ENCODE measurements at places on chromosomes 16 and 17.

DNA sequence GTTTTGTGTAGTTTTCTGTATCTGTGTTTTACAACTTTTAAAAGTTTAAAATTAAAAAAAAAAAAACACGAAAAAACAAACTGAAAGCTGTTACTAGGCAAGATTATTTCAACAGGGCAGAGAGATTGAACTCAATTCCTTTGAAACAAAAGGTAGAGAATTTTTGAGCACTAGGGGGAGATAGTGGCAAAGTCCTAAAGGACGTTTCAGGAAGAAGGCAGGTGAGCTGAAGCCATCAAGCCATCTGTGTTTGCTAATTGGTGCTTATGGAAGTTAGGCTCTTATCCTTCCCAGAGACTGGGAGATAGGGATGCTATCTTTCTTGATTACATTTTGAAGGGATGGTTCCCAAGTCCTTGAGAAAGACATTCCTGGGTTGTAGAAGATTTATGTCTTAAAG lies 70.6 kb upstream of the CLEC3A start:
- H3K36me3 ChIP-seq, result no peaks in the 10 kb centered on the region

DNA sequence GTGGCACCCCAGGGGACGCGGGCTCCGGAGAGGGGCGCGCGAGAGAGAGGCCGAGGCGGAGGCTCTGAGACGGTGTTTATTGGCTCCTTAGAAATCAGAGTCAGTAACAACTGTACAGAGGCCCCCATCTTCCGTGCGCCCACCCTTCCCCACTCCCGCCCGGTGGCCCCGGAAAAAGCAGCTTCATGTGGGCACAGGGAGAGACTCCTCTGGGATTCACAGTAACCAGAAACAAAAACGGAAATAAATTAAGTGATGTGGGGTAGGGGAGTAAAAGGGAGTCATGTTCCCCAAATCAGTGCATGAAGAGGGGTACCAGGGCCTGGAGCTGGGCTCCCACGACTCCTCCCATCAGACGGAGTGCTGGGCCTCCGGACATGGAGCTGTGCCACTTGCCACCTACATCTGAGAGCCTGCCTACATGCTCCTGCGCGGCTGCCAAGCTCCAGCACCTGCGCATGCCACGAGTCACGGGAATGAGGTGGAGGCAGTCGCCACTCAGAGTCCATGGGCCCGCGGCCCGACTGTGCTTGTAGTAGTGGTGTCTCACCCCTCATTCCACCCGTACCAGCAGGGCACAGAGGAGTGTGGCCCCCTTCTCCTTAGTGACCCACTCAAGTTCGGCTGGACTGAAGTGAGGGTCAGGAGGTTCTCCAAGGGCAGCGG lies 543 bp upstream of the GPS2 start:
- no peaks in the 10 kb centered on the region for H3K27me3 ChIP-seq
- H3K4me1 ChIP-seq, result peaks cover 33% of the 10 kb centered on the region
- H3K27ac ChIP-seq, result peak overlapping the region; percentile 60
- H3K4me3 ChIP-seq, result peak overlapping the region; percentile 82

- no peak overlapping the region for H3K4me3 ChIP-seq
- DNase-seq, result no peak
- H3K4me1 ChIP-seq, result peaks cover 17% of the 10 kb centered on the region
Observed at GRCh38 chr16:66681676-66682075, 14.9 kb downstream of the CMTM4 start.

GRCh38 chr17:6528557-6528956 lies 27.8 kb downstream of the PITPNM3 start:
- DNase-seq, result no peak
- no peaks in the 10 kb centered on the region for H3K27me3 ChIP-seq
- peaks cover 10% of the 10 kb centered on the region for H3K4me1 ChIP-seq
- no peaks in the 10 kb centered on the region for H3K36me3 ChIP-seq
- no peak overlapping the region for H3K4me3 ChIP-seq

- no peak for DNase-seq
- no peak overlapping the region for H3K27ac ChIP-seq
- peaks cover 28% of the 10 kb centered on the region for H3K4me1 ChIP-seq
Observed at GRCh38 chr16:89723279-89724250, 2.2 kb downstream of the ZNF276 start.

DNA sequence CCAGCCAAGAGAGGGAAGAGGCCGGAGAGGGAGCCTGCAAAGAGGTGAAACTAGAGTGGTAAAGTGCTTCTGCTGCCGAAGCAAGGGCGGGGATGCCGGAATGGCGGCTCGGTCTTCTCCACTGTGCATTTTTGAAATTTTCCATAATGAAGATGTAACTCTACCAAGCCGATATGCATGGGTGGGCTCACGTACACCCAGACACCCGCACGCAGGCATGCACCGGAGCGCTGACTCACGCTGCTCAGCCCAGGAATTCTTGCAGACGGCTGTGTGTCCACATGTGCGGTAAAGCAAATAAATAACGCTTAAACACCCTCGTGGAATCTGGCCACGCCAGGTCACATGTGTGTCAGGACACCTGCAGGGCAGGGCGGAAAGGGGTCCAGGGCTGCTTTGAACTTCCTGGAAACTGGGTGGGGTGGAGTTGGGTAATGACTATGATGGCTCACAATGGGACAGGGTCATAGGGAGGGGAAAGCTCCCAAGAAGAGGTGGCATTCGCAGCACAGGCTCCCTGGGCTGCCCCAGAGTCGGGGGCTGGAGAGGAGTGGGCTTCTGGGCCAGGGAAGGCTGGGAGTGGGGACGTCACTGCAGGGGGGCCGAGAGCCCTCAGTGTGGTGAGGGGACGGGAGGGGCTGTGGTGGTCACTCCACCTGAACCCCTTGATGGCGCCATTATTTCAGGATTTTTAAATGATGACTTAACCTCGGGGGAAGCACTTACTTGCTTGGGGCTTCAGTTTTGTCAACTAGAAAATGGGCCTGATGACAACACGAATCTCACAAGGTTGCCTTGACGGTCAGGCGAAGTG lies 265.5 kb downstream of the PARN start:
- H3K4me1 ChIP-seq, result peaks cover 57% of the 10 kb centered on the region
- no peaks in the 10 kb centered on the region for H3K36me3 ChIP-seq
- H3K4me3 ChIP-seq, result peak overlapping the region; percentile 61
- H3K27me3 ChIP-seq, result no peaks in the 10 kb centered on the region

DNA sequence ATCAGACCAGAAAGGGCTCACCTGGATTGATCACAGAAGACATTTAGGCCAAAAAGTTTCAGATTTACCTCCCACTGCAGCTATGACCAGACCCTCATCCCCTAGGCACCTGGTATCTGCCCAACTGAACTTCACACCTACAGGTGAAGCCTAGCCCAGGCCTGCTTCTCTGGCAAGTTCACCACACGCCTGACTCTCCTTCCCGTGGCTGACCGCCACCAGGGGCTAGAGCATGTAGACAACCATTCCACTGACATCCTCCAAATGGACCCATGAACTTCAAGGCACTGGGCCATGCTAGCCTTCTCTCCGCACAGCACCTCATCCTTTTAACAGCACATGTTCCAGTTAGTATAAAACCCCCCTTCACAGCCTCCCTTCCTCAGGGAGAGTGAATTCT lies 18.8 kb downstream of the ZCCHC14 start:
- peaks cover 79% of the 10 kb centered on the region for H3K4me1 ChIP-seq
- no peak for DNase-seq
- peaks cover 5% of the 10 kb centered on the region for H3K36me3 ChIP-seq

DNA sequence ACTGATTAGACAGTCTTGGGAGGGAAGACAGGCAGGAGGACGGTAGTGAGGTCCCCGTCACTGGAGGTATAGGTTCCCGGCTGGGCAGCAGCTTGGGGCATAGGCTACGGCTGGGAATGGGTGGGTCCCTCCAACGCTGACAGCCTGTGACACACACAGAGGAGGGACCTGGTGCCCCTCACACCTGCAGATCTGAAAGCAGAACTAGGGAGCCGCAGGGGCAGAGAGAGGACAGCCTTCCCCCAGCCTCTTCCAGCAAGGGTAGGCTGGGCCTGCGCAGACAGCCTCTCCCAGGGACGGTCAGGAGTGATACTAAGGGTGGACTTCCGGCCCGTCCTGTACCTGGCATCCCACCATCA lies 2.0 kb downstream of the P2RX1 start:
- no peak for DNase-seq
- H3K4me1 ChIP-seq, result peaks cover 32% of the 10 kb centered on the region
- H3K36me3 ChIP-seq, result no peaks in the 10 kb centered on the region
- H3K27ac ChIP-seq, result no peak overlapping the region

DNA sequence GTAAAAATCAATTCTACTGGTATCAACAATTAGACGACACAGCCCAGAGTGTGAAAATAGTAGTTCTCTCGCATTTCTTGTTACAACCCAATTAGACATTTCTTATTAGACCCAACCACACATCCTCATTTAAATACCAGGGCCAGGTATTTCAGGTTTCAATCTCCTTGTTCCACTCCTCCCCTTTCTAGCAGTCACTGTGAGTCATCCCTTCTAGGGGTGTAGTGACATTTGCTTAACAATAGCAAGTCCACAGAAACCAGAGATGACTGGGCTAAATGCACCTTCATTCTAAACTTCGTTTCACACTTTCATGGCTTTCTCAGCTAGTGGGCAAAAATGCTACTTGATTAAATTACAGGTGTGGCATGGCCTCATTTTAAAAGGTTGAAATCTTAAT lies 116.9 kb upstream of the CACNG3 start:
- H3K27me3 ChIP-seq, result peaks cover 7% of the 10 kb centered on the region
- H3K36me3 ChIP-seq, result no peaks in the 10 kb centered on the region
- DNase-seq, result no peak
- H3K27ac ChIP-seq, result no peak overlapping the region

- no peak for DNase-seq
- H3K4me1 ChIP-seq, result peaks cover 46% of the 10 kb centered on the region
- no peak overlapping the region for H3K27ac ChIP-seq
Observed at GRCh38 chr17:49993423-49994060, 1.5 kb downstream of the DLX3 start.

DNA sequence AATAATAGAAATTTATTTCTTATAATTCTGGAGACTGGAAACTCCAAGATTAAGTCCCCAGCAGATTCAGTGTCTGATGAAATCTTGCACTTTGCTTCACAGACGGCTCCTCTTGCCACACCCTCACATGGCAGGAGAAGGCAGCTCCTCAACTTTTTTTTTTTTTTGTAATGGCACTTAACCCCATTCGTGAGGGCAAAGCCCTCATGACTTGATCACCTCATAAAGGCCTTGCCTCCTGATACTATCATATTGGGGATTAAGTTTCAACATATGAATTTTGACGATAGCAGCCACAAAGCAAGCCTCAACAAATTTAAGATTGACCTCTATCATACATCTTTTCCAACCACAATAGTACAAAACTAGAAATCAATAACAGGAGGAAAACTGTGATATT lies 42.3 kb upstream of the CDYL2 start:
- H3K27ac ChIP-seq, result no peak overlapping the region
- DNase-seq, result no peak
- H3K27me3 ChIP-seq, result no peaks in the 10 kb centered on the region
- no peak overlapping the region for H3K4me3 ChIP-seq
- no peaks in the 10 kb centered on the region for H3K36me3 ChIP-seq
- peaks cover 8% of the 10 kb centered on the region for H3K4me1 ChIP-seq

DNA sequence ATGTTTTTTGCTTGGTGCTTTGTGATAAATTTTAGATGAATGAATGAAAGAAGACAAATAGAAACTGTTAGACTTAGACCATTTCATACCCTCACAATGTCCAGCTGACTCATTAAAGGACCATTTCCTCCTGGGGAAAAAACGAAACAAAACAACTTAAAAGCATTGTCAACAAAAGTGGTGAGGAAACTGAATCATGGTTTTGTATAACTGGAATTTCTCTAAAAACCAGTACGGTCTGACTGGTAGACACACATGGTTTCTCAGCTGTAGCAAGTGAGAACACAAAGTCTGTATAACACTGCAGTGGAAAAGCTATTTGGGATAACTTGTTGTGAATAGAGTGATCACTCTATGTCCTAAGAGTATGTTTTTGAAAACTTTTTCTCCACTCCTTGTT lies 5.3 kb upstream of the DDX52 start:
- H3K27ac ChIP-seq, result no peak overlapping the region
- no peak overlapping the region for H3K4me3 ChIP-seq
- H3K4me1 ChIP-seq, result peaks cover 47% of the 10 kb centered on the region
- H3K36me3 ChIP-seq, result no peaks in the 10 kb centered on the region

- H3K4me3 ChIP-seq, result no peak overlapping the region
- peak; percentile 84 for DNase-seq
- H3K27ac ChIP-seq, result no peak overlapping the region
Observed at GRCh38 chr17:44331249-44331760, 6.7 kb upstream of the SLC25A39 start.

GRCh38 chr17:34616148-34616547 lies 36.8 kb downstream of the TMEM132E start:
- no peaks in the 10 kb centered on the region for H3K36me3 ChIP-seq
- H3K4me1 ChIP-seq, result no peaks in the 10 kb centered on the region
- no peak overlapping the region for H3K4me3 ChIP-seq
- H3K27me3 ChIP-seq, result no peaks in the 10 kb centered on the region
- no peak overlapping the region for H3K27ac ChIP-seq

DNA sequence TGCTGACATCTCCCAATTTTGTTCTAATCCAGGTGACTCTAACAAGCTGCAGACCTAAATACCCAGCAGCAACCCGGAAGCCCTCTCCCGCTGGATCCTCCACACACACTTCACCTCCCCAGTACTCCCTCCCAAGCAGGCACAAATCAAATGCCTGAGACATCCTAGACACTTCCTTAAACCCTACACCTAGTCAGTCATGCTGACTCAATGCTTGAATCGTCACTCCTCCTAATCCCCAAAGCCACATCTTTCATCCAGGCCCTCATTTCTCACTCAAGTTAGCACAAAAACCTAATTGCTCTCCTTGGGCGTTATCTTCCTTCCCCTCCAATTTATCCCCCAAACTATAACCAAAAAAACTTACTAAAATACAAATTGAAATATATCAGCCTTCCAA lies 32.7 kb downstream of the CMC2 start:
- H3K4me3 ChIP-seq, result no peak overlapping the region
- peaks cover 6% of the 10 kb centered on the region for H3K4me1 ChIP-seq
- DNase-seq, result no peak
- no peak overlapping the region for H3K27ac ChIP-seq
- peaks cover 25% of the 10 kb centered on the region for H3K36me3 ChIP-seq

- no peak overlapping the region for H3K27ac ChIP-seq
- no peaks in the 10 kb centered on the region for H3K36me3 ChIP-seq
- no peaks in the 10 kb centered on the region for H3K4me1 ChIP-seq
- no peak overlapping the region for H3K4me3 ChIP-seq
- no peak for DNase-seq
- H3K27me3 ChIP-seq, result peaks cover 26% of the 10 kb centered on the region
Observed at GRCh38 chr16:22874394-22874793, 60.4 kb downstream of the HS3ST2 start.

DNA sequence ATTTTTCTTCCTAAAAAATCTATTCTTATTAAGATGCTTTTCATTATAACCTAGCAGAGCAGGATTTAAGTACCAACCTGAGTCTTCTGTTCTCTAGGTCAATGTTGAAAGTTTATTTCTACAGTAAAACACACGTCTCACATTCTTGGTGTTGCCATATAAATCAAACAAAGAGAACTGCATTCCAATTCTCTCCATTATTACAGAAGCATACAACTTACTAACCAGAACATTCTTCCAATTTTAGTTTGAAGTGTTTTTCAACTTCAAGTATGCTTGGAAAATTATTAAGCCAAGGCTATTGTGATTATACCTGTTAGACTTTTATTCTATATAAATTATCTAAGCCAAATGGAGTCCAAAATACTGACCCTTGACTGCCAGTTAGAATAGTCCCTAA lies 110.4 kb upstream of the PMFBP1 start:
- H3K27me3 ChIP-seq, result no peaks in the 10 kb centered on the region
- 0 out of 2 replicates have a peak, but pooled peaks cover 2% of the 10 kb centered on the region for H3K36me3 ChIP-seq

- no peaks in the 10 kb centered on the region for H3K36me3 ChIP-seq
- H3K27ac ChIP-seq, result no peak overlapping the region
- H3K4me1 ChIP-seq, result no peaks in the 10 kb centered on the region
- DNase-seq, result peak; percentile 25
Observed at GRCh38 chr16:53821957-53822625, 118.1 kb downstream of the FTO start.

Data from HepG2 (cell line).